ENCODE measurements at places on chromosomes 11 and 22.

DNA sequence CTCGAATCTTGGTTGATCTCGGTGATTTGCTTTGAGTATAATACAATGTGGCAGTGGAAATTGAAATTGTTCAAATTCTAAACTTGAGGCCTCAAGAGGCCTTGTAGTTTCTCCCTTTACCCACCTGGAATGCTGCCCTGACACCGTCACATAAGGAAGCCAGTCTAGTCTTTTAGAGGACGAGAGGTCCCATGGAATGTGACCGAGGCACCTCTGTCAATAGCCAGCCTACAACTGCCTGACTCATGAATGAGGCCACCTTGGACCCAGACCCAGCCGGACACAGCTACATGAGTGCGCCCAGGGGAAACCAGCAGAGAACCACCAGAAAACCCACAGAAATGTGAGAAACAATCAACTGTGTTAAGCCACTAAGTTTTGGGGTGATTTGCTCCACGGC lies 52.5 kb downstream of the RPL27A start:
- DNase-seq = no peak

GRCh38 chr22:25025491-25026400 lies 73.2 kb downstream of the KIAA1671 start:
- no peak for DNase-seq

GRCh38 chr11:45483416-45483815 lies 182.0 kb downstream of the CHST1 start:
- no peak for DNase-seq

DNA sequence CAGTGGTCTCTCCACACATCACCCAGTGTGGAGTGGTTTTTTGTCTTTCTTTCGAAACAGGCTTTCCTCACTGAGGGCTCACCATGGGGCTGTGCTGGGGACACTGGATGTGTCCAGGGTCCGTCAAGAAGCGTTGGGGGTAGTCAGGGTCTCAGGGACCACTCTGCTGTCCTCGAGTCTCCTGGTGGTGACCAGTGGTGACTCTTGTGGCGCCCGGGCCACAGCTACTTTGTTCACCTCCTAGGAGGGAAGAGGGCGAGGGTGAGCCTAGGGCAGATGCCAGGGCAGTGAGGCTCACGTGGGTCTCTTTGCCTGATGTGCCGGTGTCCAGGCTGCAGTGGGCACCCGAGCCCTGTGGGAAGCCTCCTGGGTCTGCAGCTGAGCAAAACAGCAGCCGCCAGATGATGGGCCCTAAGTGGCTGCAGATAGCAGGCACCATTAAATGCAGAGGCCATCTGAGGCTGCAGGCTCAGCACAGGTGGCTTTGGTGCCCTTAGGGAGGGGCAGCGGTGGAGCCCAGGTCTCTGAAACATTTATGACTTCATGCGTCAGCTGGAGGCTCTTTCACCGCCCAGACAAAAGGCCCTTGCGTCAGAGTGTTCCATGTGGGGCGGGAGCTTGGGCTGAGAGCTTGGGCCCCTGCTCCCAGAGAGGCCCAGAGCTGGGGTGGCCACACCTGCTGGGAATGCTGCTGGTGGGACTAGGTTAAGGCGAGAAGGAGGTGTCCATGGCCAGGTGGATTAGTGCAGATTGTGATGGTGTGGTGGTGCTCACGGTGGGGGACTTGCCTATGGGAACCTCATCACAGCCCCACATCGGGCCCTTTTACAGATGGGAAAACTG lies 29.5 kb downstream of the KCNQ1 start:
- DNase-seq = no peak

- DNase-seq = no peak
These were observed 4.4 kb upstream of the PYGM start for GRCh38 chr11:64764040-64764611.

GRCh38 chr11:1269957-1270356 lies 39.5 kb downstream of the TOLLIP start:
- no peak for DNase-seq

DNA sequence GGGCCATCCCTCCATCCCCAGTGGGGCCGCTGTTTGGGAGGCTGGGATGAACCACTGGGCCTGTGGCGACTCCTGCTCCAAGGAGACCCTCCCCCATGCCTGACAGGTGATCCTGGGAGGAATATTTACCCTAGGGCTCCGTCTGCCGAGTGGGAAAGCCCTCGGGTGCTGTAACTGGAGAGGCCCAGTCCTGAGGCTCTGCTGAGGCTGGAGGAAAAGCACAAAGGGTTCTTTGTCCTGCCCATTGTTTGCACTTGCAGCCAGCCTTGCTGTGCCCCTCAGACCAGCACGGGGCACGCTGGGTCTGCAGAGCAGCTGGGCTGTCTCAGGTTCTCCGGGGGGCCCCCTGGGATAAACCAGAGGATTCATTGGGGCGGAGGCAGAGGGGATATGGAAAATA lies 321.1 kb downstream of the MN1 start:
- no peak for DNase-seq

DNA sequence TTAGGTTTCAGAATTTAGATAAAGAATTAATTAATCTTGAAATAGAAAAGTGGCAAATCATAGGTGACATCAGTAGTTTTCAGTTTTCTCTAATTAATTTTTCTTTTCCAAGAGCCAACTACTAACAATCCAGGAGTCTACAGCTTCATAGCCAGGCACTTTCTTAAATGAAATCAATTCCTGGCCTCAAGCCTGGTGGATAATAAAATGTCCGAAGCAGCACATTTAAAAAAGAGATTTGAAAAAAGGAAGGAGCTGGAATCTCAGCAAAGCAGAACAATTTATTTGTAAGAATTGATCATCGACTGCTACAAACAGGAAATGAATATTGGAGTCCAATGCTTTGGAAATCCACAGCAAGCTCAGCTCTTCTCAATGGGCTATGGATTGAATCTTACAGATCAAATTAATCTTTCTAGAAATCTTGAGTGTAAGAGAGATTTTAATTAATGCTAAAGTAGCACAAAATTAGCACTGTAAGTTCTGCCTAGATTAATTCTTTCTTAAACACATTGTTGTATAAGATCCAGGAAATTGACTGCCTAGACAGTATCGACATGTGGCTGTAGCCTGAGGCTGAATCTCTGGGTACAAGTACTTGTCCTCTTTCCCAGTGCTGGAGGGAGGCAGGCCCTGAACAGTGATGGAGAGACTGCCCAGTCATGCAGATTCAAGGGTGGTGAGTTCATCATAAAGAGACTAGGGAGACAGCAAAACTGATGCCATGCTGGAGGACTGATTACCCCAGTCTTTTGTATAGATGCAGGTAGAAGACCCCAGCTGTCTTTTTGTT lies 167.8 kb upstream of the POU2AF2 start:
- no peak for DNase-seq

DNA sequence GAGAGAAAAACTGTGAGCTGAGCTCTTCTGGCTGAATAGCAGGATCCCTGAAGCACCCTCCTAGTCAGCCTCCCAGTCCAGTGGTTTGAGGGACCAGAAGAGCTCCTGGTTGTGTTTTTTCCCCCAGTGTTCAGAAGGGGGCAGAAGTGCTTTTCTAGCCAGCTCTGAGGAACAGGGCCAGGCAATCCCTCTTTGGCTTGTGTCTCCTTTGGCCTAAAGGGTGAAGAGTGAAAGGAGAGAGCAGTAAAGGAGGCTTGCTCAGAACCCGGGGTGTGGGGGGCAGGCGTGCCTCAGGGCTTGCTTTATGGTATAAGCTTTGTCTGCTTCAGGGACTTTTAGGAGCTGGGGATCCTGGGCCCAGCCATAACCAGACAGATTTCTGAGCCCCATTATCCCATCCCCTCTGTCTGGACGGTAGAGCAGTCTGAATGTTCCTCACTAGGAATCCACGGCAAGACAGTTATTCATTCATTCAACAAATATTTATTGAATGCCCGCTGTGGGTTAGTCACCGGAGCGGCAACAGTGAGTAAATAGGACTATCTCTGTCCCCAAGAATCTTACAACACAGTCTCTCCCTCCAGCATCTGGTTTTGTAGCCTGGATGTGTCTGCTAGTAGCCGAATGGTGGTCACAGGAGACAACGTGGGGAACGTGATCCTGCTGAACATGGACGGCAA lies 14.5 kb downstream of the ACP2 start:
- DNase-seq = no peak

- DNase-seq = no peak
These were observed 1599.2 kb upstream of the TENM4 start for GRCh38 chr11:81039916-81040524.

GRCh38 chr11:114284021-114284420 lies 12.2 kb upstream of the NNMT start:
- no peak for DNase-seq

DNA sequence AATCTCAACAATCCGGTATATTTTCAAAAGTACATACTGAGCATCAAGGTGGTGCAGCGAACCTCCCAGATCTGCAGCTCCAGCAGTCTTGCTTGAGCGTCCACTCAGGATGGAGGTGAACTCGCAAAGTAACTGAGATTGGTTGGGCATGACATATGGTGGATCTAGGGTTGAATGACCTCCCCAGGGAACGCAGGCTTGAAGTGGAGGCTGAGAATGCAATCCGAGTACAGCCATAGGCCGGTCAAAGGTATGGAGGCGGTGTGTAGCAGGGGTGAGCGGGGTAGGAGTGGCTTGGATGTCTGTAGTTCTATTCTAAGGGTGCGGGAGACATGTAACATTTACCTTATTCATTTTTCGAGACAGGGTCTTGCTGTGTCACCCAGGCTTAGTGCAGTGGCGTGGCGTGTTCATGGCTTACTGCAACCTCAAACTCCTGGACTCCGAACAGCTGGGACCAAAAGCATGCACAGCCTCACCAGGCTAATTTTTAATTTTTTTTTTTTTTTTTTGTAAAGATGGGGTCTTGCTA lies 631 bp upstream of the C22orf39 start:
- DNase-seq = no peak

GRCh38 chr11:134670247-134670782 lies 258.3 kb upstream of the B3GAT1 start:
- no peak for DNase-seq

DNA sequence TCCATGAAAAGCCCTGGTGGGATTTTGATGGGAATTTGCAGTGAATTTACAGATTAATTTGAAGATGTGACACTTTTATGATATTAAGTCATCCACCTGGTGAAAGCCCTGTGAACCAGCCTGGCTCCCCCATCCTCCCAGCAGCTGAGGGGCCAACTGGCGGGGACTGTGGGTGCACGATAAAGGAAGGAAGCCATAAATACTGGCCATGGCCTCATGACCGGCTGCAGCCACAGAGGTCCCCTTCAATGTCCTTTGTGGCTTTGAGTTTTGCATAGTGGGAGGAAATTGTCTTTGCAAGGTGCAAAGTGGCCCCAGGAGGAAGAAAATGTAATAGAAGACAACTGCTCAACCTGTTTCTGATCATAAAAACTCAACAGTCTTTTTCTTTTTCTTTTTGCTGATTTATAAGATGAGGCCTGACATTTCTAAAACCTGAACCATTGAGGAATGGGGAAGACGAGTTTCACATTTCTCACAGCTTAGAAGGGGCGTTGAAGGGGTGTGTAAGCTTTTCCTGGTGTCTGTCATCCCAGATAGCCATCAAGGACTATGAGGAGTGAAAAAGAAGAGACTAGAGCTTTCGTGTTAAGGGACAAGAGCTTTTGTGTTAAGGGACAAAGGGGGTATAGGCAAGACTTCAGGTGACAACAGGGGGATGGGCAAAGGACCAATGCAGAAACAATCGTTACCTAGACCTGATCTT lies 6.3 kb upstream of the NDUFV1 start:
- DNase-seq = no peak

DNA sequence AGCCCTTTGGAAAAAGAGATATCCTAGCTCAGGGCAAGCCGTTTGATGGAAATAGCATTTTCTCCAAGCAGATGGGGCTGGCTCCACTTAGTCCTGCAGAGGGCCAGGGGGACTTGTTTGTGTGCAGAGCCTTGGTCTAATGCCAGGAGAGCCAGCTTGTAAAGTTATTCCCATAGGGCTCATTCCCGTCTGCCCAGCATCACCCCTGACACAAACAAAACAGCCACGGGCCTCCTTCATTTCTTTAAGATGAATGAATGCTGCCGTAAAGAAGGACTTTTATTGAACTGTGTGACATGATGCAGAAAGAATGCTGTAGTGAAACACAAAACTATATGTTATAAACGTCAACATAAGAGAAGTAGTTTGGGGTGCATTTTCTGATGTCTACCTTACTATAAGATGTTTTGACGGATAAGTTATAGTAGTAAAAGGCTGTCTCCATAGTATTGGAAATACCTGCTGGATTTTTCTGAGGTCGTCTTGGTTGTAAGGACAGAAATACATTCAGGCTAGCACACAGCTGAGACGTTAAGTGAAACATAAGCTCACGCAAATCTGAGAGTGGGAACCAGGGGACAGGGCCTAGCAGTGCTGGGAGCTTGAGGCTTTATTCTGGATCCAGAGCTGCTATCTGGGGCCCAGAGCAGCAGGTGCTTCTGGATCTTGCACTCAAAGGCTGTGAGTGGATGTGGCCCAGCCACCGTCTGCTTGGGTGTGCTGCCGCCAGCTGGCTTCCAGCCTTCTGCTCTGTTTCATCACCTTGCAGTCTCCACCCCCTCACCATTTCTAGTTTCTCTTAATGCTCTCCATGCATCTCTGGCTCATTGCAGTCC lies 53.3 kb downstream of the NCAM1 start:
- no peak for DNase-seq

DNA sequence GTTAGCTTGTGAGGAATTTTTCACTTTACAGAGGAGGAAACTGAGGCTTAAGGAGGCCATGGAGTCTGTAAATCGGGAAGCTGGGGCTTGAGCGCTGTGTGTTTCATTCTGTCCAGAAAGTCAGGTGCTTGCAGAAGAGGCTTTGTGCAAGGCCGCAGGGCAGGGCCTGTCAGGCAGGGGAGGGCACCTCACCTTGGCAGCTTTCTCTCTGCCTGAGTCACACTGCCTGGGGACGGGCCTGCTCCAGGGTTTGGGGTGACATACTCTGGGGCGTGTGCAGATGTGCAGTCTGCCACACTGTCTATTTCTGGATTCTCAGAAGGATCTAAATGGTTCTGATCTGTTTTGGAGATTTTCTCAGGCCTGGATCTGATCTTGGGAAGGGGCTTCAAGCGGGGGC lies 8.4 kb downstream of the INCENP start:
- no peak for DNase-seq

DNA sequence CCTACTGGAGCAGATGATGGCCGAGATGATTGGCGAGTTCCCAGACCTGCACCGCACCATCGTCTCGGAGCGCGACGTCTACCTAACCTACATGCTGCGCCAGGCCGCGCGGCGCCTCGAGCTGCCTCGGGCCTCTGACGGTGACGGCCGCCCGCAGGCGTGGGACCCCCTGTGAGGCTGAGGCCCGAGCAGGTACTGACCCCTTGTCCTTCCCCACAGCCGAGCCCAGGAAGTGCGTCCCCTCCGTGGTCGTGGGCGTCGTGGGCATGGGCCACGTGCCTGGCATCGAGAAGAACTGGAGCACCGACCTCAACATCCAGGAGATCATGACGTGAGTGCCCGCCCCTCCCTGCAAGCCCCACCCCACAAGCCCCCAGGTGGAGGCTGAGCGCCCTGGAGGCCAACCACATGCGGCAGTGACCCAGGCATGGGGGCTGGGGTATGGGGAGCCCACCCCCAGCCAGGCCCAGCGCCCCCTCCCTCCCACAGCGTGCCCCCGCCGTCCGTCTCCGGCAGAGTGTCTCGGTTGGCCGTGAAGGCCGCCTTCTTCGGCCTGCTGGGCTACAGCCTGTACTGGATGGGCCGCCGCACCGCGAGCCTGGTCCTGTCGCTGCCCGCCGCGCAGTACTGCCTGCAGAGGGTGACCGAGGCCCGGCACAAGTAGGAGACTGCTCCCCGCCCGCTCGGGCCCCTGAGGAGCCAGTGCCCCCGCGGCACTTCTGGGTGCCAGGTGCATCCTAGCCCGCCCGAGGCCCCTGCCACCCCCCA lies 2.8 kb upstream of the SELENOO start:
- no peak for DNase-seq
